ENCODE measurements at places on chromosomes 6 and 20.

DNA sequence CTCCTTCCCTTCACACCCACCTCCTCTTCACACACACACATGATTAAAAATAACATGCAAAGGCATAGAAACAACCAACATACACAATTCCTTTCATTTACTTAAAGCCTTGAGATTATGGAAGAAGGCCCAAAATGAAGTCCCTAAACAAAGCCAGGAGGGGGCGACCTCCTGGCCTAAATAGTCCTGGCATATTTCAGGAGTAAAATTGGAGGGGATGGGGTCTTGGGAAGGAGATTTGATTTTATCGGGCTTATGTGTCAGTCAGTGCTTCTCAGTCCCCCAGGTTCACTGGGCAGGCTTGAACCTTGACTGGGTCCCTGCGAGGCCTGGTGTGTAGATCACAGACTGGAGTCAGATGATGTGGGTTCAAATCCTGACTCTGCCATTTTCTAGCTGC is 266.4 kb downstream of the SAMD5 start:
- DNase-seq, result no peak

DNA sequence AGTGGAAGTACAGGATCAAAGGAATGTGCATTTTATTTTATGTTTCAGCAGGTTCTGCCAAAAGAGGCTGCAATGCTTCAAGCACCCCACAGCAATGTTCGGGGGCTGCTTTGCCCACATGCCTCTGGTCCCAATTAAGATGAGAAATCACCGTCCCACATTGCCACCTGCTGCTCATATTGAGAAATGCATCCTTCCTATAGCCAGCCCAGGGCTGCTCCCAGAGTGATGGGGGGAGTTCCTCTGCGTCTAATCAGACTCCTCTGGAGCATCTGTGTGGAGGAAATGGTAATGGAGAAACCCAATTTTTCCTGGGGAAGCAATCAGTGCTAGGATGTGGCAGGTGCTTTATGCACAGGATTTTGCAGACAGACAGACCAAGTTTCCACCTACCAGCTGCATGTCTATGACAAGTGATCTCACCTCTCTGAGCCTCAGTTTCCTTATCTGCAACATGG is 33.7 kb downstream of the PTGIS start:
- DNase-seq, result peak; percentile 22

- DNase-seq, result no peak
These were observed 16.5 kb upstream of the HLA-A start for GRCh38 chr6:29925727-29926412.

GRCh38 chr20:36479938-36480337 is 61.4 kb upstream of the MYL9 start:
- DNase-seq, result no peak

DNA sequence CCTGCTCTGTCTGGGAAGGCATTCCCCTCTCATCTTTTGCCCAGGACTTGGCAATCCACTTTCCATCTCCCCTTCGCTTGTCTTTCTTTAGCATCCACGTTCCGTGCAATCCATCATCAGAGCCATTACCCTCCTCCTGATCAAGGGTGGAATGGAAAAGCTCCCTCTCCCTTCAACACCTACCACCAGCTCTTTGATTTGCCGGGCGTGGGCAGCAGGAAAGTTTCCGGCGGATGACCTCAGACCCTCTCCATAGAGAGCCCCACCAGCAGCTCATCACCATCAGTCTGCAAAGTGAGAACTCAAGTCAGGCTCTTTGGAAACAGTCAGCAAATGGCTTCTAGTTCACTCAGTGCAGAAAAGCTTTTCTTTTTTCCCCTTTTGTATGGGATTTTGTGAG is 76.2 kb downstream of the TSHZ2 start:
- DNase-seq, result no peak

DNA sequence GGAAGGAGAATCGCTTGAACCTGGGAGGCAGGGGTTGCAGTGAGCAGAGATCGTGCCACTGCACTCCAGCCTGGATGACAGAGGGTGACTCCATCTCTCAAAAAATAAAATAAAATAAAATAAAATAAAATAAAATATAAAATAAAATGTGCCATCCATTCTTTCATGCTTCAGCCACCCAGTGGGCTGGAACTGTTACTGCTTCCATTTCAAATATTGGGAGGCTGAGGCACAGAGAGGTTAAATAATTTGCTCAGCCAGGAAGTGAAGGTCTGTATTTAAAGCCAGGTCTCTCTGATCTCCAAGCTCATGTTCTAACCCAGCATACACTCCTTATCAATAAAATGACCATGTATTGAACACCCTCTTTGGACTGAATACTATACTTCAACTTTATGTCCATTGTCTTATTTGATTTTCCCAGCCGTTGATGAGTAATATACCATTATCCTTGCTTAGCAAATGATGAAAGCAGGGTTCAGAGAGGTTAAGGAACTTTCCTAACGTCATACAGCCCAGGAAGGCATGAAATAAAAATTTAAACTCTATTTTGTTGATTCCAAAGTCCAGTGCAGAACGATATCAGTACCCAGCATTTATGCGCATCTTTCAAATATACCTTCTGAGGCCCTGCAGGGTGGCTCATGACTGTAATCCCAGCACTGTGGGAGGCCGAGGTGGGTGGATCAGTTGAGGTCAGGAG is 25.8 kb upstream of the SLC9A8 start:
- DNase-seq, result no peak

- DNase-seq, result no peak
These were observed 599 bp upstream of the PSORS1C1 start for GRCh38 chr6:31113861-31114540.

DNA sequence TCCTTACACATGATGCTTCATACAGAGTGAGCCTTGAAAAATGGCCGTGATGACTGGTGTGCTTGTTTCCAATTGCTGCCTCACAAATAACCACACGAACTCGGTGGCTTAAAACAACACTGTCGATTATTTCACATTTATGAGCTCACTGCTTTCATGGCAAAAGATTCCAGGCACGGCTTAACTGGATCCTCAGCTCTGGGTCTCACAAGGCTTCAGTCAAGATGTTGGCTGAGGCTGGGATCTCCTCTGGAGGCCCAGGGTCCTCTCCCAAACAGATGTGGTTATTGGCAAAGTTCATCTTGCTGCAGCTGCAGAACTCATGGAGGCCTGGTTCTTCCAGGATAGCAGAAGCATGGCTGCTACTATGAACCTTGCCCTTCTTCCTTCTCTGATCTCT is 144.6 kb downstream of the TFAP2C start:
- no peak for DNase-seq

GRCh38 chr6:17768388-17768787 is 61.7 kb upstream of the NUP153 start:
- DNase-seq, result no peak

GRCh38 chr6:11891547-11891946 is 112.9 kb upstream of the ADTRP start:
- DNase-seq, result no peak

DNA sequence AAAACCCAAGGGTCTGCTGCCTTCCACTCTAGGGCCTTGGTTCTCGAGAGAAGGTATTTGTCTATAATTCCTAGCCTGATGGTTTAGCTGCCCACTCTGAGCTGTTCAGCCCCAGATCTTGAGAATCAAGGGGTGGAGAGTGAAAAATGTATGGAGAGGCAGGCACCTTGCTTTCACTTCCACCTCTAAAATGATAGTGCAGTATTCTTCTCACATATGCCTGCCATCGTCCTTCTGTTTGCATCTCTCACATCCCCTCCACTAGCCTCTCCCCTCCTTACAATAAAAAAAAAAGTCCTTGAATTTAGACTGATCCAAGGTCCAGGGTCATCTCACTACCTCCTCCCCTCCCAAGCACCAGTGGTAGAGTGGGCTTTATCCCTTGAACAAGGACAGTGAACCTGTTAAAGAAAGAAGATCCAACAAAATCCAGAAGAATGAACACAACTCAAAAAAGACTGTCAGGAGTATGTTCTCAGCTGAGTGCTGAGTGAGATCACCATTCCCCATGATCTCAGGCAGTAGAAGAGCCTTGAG is 104.2 kb downstream of the HIVEP1 start:
- DNase-seq, result no peak

DNA sequence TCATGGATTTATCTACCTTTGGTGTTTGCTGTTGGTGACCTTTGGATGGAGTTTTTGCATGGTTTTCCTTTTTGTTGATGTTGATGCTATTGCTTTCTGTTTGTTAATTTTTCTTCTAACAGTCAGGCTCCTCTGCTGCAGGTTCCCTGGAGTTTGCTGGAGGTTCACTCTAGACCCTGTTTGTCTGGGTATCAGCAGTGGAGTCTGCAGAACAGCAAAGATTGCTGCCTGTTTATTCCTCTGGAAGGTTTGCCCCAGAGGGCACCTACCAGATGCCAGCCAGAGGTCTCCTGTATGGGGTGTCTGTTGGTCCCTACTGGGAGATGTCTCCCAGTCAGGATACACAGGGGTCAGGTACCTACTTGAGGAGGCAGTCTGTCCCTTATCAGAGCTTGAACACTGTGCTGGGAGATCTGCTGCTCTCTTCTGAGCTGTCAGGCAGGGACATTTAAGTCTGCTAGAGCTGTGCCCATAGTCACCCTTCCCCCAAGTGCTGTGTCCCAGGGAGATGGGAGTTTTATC is 9.2 kb upstream of the ZNF337 start:
- no peak for DNase-seq

DNA sequence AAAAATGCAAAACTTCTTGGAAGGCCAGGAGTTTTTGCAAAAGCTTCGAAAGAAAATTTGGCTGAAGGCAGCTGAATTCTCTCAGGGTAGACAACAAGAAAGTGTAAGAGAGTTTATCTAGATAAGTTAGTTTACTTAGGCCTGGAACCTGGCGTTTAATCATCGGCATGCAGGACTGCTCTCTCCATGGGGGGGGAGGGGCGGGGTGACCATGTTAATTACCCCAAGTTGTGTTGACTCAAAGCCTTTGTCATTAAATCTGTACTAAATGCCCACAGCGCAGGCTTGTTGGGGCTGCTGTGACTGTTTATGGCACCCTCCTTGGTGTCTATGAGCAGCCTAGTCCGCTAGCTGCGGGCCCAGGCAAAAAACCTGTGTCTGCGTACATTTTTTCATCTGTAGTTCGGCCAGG is 20.1 kb upstream of the ZNF451 start:
- no peak for DNase-seq

DNA sequence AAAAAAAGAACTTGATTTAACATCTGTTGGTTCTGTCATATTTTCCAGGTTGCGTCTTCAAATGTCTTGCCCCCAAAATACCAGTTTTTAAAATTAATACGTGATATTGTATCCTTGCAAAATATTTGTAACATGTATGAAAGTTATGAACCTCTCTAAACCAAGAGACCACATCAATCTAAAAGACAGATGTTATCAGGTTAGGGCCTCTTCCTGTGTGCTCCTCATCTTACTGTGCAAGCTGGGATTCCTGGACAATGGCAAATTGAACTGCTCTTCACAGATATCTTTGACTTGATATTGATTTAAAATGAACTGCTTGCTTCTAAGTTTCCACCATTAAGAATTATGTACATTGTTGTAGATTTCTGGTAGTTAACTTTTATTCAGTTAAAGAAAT is 9.6 kb downstream of the TMEM239 start:
- DNase-seq, result no peak

DNA sequence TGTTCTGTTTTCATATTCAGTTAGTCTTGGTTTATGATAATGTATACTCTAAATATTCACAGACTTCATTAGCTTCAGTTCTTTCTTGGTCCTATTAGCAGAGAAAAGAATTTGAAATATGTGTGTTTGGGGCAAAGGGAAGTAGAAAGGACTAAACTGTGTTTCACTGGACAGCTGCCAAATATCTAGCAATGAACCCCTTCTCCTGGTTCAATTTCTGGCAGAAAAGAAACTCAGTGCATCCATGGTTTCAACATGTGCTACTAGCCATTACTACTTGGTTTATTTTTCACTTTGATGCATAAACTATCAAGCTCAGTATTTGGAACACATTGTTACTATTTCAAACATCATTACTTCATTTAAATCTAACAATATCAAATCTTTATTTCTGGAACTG is 43.6 kb downstream of the FBXL4 start:
- no peak for DNase-seq

- DNase-seq, result no peak
These were observed 257.8 kb downstream of the GMDS start for GRCh38 chr6:1987640-1988039.

DNA sequence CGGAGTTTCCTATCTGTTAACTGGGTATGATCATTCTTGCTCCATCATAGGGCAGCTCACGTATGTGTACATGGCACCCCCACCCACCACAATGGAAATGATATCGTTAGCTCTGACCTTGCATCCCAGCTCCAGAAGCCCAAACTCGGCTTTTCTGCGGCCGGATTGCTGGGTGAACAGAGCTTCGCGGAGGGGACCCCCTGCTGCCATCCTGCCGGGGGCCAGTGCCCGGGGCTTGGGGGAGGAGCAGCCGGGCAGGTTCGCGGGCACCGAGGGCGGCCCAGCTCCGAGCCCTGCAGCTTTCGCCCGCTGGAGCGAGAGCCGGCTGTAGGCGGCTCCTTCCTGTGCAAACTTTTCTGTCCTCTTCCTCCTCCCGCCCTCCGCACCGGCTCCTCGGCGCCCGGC is 24.9 kb upstream of the FUCA2 start:
- DNase-seq, result peak; percentile 31

GRCh38 chr6:159919800-159920199 is 29.0 kb downstream of the MAS1 start:
- DNase-seq, result no peak

- DNase-seq, result no peak
These were observed 185.7 kb downstream of the SASH1 start for GRCh38 chr6:148528292-148528691.

- no peak for DNase-seq
These were observed 104.6 kb downstream of the LRFN2 start for GRCh38 chr6:40482532-40482931.

DNA sequence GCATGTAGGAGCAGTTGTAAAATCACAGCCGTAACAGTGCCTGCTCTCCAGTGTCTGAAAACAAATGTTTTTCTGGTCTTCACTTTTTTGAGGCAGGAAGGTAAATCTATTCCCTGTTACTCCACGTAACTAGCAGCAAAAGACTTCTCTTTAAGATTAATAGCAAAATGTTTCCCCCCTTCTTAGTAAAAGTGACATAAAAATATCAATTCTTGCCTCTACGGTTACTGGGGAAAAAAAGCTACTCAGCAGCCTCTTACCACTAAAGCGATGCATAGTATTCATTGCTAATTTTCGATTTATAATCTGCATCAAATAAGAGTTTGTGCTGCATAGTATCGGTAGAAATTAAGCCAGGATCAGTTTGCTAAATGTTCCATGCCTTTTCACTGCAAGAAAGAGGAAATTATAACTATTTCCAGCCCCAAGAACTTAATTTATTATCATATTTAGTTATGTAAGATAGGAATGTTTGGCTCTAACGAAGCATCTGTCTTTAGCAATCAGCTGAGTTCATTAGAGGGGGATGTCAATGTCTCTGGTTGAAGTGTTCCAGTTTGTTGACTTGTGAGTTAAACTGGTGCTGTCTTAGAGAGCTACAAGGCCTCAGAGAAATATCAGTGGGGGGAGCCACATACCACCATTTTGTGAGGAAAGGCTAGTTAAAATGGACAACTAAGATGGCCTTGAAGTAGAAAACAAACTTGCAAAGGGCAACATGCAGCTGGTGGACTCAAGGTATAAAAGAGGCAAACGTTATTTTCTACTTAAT is 617 bp upstream of the TSPYL1 start:
- DNase-seq, result no peak

- DNase-seq, result no peak
These were observed 137.3 kb upstream of the SNX9 start for GRCh38 chr6:157685596-157686280.
